ENCODE measurements at places on chromosomes 6 and 20.

DNA sequence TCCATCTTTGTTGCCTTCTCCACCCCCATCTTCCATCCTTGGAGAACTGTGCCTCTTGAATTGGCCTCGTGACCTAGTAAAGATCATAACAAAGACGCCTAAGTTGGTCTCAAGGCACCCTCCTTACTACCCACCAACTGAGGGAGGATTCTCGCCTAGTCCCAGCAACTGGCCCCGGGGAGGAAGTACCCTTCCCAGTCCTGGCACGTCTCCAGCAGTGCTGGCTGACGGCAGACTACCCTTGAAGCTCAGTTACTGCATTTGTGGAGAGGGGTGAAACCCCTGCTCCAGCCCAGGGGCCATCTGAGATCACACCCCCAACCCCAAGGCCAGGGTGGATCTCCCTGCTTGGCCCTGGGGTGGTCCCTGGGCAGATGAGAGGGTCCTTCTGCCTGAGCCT lies 2.1 kb upstream of the OSBPL2 start:
- no peak for DNase-seq

- DNase-seq = no peak
Observed at GRCh38 chr6:7904654-7905319, 5.8 kb downstream of the TXNDC5 start.

DNA sequence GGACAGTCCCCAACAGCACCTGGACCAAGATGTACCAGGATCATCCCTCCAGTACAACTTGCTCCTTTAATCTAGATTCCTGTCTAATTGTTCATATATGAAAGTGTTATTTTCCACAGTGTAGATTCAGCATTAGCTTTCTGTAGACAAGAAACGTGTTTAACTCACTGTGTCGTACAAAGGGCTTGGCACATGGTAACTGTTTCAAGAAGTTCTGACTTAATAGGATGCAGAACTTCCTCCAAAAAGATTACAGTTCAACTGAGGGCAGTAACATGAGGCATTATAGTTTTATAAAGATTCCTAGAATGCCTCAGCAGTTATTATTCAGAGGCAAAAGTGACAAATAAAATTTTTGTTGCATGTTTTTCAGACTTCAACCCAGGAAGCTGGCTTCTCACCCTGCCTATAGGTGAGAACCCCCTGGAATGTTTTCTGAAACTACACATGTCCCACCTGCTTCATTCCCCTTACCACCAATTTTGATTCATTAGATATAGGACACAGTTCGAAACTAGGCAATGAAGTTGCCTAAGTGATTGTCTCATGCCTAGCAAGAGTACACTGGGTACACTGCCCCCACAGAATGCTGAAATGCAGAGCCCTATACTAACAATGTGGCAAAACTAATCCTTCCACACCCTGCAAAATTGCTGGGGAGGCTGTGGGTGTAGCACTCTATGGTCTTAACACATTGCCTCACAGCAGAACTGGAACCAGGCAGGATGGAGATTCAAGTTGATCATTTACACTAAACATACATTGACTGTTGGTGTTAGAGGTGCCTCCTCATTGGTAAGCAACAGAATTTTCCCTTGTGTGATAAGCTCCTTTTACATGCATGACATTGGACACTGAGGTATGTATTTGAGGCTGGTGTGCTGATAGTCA lies 22.6 kb upstream of the SH3BGRL2 start:
- DNase-seq = no peak

GRCh38 chr20:54127855-54128574 lies 45.8 kb downstream of the CYP24A1 start:
- no peak for DNase-seq

- no peak for DNase-seq
Observed at GRCh38 chr6:114085211-114085610, 114.3 kb upstream of the HDAC2 start.

- no peak for DNase-seq
Observed at GRCh38 chr6:139640921-139641320, 266.5 kb upstream of the CITED2 start.

DNA sequence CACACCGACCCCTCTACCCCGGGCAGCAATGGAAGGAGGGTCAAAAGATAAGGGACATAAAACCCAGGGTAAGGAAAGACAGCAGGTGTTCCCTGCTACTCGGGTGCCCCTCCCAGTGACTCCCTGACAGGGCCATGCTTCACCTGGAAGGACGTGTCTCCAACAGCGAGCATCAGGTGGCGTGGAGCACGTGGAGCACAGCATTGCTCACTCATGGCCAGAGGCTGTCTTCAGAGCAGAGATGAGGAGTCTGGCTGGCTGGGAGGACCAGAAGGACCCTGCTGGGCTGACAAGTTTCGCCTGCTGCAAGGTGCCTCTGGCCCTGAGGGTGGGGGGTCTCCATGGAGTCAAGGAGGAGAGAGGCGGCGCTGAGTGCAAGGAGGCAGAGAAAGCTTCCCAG lies 15.3 kb upstream of the CDH22 start:
- DNase-seq = no peak

GRCh38 chr20:45341579-45341938 lies 6.7 kb downstream of the SDC4 start:
- DNase-seq = no peak

DNA sequence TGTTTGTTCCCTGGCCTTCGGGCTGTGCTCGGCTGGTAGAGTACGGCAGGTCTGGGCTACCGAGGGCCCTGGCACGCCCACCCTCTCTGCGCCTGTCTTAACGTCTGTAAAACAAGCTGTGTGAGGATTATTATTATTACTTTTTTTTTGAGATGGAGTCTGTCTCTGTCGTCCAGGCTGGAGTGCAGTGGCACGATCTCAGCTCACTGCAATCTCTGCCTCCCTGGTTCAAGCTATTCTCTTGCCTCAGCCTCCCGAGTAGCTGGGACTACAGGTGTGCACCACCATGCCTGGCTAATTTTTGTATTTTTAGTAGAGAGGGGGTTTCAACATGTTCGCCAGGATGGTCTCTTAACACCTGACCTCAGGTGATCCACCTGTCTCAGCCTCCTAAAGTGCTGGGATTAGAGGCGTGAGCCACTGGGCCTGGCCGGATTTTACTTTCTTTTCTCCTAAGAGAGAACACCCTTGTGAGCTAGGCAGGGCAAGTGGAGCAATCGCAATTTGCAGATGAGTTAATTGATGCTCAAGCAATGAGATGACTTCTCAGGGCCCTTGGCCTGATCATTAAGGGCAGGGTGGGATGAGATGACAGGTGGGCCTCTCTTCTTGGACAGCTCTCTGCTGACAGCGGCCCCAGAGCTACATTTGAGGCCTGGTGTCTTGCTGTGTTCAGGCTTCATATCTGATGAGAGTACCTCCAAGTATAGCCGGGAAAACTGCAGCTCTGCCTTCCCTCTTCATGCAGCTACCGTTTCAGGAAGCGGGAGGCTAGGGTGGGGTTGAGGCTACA lies 859 bp upstream of the SMIM29 start:
- no peak for DNase-seq

- DNase-seq = no peak
Observed at GRCh38 chr6:148389086-148389485, 46.4 kb downstream of the SASH1 start.

- no peak for DNase-seq
Observed at GRCh38 chr20:4809707-4810106, 88.0 kb downstream of the PRND start.

DNA sequence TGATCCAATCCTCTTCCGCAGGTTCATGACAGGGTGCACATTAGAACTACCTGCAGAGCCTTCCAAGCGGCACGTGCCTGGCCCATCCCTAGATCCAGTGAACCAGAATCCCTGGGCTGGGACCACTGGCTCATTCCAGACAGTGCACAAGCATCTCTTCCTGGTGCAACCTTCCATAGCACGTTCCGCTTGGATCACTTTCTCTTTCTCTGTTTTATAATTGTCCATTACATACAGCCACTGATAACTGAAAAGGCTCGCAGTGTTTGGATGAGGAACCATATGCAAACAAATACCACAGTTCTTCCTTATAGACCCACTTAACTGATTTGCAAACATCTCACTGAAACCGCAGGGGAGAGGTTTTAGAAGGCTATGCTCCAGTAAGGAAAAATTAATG lies 59.6 kb upstream of the DDR1 start:
- DNase-seq = no peak

GRCh38 chr6:71367756-71368155 lies 79.1 kb downstream of the OGFRL1 start:
- DNase-seq = no peak

- DNase-seq = peak; percentile 63
Observed at GRCh38 chr6:37365791-37366190, 12.0 kb downstream of the RNF8 start.

DNA sequence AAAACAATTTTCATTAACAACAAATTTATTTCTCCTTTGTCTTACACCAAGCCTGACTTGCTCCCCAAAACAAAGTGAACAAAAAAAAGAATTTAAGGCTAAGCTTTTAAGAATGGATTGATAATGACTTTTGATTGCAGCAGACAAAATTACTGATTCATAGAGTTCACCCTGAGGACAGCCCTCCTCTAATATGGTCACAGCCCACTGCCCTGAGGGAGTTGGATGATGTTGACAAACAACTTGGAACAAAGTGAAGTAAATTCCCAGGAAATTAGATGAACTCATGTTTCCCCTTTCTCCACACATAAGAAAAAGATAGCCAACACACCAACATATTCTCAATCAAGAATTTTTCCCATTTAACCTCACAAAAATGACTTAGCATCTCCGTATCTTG lies 7.7 kb upstream of the ISM1 start:
- no peak for DNase-seq

GRCh38 chr6:159862103-159862502 lies 28.7 kb upstream of the MAS1 start:
- DNase-seq = no peak

DNA sequence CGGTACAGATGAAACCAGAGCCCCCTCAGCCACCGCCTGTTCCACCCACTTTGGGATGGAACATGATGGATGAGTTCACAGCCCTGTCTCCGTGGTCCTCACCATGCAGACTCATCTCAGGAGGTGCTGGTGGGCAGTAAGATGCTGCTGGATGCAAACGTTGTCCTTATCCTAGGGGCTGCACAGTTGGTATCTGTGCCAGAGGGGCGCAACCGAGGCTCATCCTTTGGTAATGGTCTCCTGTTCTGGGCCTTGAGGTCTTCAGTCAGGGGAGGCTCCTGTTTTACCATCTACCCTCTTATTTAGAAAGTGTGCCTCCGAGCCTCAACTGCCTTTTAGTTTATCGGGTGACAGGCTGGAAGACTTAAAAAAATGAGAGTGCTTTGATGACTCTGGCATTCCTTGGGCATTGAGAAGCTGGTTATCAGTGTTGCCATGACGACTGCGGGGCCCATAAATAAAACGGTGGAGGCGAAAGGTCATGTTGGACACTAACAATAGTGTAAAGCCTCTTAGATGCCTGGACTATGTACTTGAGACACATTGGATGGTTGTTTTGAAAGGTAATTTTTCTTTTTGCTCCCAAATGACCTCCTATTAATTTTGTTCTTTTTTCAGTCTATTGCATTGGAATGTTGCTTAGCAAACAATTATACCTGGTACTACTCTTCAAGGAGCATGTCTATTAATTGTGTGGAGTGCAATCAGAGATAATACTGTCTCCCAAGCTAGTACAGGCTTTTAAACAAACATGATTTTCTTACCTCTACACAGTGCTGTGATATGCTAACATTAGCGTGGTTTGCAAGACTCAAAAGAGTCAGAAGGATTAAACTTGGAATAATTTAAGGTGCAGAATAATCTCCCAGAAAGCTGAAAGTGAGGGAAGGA lies 74.2 kb upstream of the DSP start:
- peak; percentile 15 for DNase-seq
